ENCODE measurements at places on chromosomes 2 and 18. TPM values are rescaled to one million over a fixed set of nuclear protein-coding genes. Genes with fewer than 3 reads are reported as not detected.

DNA sequence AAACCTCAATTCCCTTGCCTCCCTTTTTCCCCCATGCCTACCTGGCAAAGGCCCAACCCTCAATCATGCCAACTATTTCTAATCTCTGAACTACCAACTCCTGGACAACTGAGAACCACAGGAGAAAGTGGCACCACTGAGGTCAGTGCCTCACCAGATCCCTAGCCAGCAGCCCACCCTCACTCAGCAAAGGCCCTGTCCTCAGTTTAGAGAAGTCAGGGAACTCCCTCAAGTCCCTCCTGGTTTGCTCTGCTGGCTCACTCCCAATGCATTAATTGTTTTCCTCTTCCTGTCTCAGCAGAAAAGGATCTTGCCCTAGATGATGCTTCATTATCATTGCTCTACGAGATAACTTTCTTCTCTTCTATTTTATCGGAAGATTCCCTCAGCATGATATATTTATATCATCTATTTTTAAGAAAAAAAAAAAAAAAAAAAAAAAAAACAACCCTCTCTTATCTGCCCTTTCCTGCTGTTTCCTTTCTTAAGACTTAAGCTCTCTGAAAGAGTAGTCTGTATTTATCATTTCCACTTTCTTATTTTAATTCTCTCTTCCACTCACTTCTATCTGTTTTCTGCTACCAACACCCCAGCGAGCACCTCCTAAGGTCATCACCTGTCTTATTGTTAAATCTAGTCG, 22.7 kb upstream of the ZBTB14 start:
- no peaks in the 10 kb centered on the region for H3K27me3 ChIP-seq
- no peak overlapping the region for H3K27ac ChIP-seq
- H3K4me1 ChIP-seq, result no peaks in the 10 kb centered on the region
- no peaks in the 10 kb centered on the region for H3K36me3 ChIP-seq

The TMEM131 gene
- 41.5 TPM for total RNA-seq

The TUBA4B gene
- not detected for total RNA-seq

DNA sequence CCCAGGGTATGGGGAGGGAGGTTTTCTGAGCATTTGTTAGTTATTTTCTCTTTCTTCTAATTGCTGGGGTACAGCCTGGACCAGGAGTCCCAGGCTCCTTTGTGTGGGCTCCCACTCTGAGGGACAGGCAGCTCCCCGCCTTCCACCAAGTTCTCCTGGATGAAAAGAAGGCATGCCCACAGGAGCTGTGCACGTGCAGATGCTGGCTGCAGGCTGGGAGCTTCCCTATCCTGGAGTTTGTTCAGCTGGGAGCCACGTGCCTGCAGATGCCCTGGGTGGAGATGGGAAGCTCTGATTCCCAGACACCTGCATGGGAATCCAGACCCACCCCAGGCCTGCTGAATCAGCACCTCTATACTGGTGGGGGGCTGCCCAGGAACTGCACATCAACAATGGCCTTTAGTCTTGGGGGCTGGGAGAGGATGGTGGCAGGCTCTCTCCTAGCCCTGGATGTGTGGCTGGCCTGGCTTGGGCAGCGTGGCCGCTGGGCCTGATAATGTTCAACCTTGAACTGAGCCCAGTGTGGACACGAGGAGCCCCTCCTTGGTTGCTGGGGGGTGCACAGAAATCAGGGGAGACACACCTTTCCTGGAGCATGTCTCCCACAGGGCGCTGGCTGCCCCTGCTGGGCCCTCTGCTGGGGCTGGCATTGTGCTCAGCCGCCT, 233.6 kb upstream of the HS6ST1 start:
- no peaks in the 10 kb centered on the region for H3K4me1 ChIP-seq
- no peaks in the 10 kb centered on the region for H3K36me3 ChIP-seq
- no peaks in the 10 kb centered on the region for H3K27me3 ChIP-seq
- DNase-seq, result no peak
- H3K4me3 ChIP-seq, result no peak overlapping the region
- H3K27ac ChIP-seq, result no peak overlapping the region

The POTEI gene
- total RNA-seq, result not detected

DNA sequence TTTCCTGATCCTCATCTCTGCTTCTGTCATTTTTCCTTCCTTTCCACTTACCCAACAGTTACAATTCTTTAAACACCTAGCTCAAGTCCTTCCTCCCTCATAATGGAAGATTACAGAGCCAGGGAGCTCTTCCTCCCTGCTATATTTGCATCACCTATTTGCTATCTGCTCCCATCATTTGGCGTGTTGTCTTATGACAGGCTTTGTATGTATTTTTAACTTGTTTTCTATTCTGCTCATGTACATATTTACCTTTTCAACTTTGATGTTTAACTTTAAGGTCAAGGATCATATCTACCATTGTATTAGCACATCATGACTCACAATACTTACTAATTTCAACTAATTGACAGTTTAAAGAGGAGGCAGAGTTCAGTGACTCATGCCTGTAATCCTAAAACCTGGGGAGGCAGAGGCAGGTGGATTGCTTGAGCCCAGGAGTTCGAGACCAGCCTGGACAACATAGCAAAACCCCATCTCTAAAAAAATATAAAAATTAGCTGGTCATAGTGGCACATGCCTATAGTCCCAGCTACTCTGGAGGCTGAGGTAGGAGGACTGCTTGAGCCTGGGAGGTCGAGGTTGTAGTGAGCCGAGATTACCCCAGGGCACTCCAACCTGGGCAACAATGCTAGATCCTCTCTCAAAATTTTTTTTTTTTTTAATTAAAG, 308.0 kb upstream of the STON1 start:
- H3K27ac ChIP-seq, result no peak overlapping the region
- H3K4me3 ChIP-seq, result no peak overlapping the region
- DNase-seq, result no peak
- H3K27me3 ChIP-seq, result no peaks in the 10 kb centered on the region

DNA sequence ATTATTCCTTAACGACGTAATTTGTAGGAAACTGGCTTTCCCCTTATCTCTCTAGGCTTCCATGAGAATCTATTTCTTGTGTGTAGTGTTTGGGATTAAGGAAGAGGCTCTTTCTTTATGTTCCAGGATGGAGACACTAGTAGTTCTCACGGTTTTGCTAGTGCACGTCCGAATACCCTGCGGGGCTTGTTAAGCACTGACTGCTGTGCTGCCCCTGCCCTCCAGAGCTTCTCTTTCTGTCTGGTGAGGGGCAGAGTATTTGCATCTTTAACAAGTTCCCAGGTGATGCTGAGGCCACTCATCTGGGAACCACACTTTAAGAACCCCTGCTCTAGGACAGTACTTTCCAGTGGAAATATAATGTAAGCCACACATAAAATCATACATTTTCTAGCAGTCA, 76.4 kb downstream of the SPATS2L start:
- no peak for DNase-seq
- H3K27me3 ChIP-seq, result no peaks in the 10 kb centered on the region
- H3K4me1 ChIP-seq, result peaks cover 43% of the 10 kb centered on the region
- H3K27ac ChIP-seq, result peak overlapping the region; percentile 42
- no peaks in the 10 kb centered on the region for H3K36me3 ChIP-seq

GRCh38 chr2:43018179-43019024, 208.0 kb downstream of the ZFP36L2 start:
- no peaks in the 10 kb centered on the region for H3K36me3 ChIP-seq
- H3K4me1 ChIP-seq, result peaks cover 10% of the 10 kb centered on the region
- no peaks in the 10 kb centered on the region for H3K27me3 ChIP-seq
- H3K4me3 ChIP-seq, result no peak overlapping the region
- DNase-seq, result peak; percentile 89

- no peak overlapping the region for H3K27ac ChIP-seq
- no peak for DNase-seq
- no peaks in the 10 kb centered on the region for H3K27me3 ChIP-seq
- H3K4me1 ChIP-seq, result 0 out of 2 replicates have a peak, but pooled peaks cover 4% of the 10 kb centered on the region
- H3K36me3 ChIP-seq, result no peaks in the 10 kb centered on the region
Observed at GRCh38 chr2:186691231-186691630, 2.6 kb upstream of the FAM171B start.

- no peaks in the 10 kb centered on the region for H3K36me3 ChIP-seq
- no peak overlapping the region for H3K4me3 ChIP-seq
- H3K4me1 ChIP-seq, result no peaks in the 10 kb centered on the region
- no peaks in the 10 kb centered on the region for H3K27me3 ChIP-seq
Observed at GRCh38 chr2:2014251-2014771, 270.0 kb upstream of the PXDN start.

GRCh38 chr2:46071074-46071473, 226.1 kb upstream of the EPAS1 start:
- H3K4me3 ChIP-seq, result no peak overlapping the region
- peaks cover 65% of the 10 kb centered on the region for H3K4me1 ChIP-seq
- H3K27me3 ChIP-seq, result no peaks in the 10 kb centered on the region
- no peak overlapping the region for H3K27ac ChIP-seq
- H3K36me3 ChIP-seq, result no peaks in the 10 kb centered on the region

The TSN gene
- total RNA-seq, result 79.0 TPM

- H3K27ac ChIP-seq, result no peak overlapping the region
- H3K4me3 ChIP-seq, result no peak overlapping the region
- DNase-seq, result no peak
Observed at GRCh38 chr2:240230291-240230931, 90.0 kb upstream of the OTOS start.

DNA sequence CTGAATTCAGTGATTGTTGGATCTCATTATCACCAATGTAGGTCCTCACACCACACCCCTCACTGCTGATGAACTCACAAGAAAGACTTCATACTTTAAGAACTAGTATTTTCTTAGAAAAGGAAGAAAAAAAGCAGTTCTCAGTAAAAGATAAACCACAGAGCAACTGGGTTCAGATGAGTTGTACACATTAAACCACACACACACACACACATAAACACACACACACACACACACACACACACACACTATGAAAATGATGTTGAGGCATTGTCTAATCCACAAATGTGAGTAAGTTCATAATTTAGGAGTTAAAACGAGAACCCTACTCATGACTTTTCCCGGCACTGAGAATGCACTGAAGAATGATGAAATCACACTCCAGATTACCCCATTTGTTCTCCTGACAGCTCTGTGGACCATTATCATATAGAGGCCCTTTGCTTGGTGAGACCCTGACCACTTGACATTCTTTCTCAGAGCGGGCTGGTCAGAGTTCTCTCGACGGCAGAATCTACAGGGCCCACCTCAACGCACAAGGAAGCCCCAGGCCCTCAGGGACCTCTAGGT, 106.2 kb downstream of the BCL2 start:
- no peaks in the 10 kb centered on the region for H3K36me3 ChIP-seq
- no peaks in the 10 kb centered on the region for H3K4me1 ChIP-seq
- H3K27ac ChIP-seq, result no peak overlapping the region
- H3K27me3 ChIP-seq, result no peaks in the 10 kb centered on the region
- H3K4me3 ChIP-seq, result no peak overlapping the region

The COL3A1 gene
- total RNA-seq, result 2,141 TPM

GRCh38 chr2:196234672-196235071, 63.3 kb upstream of the STK17B start:
- H3K36me3 ChIP-seq, result no peaks in the 10 kb centered on the region
- H3K27me3 ChIP-seq, result no peaks in the 10 kb centered on the region
- H3K4me3 ChIP-seq, result no peak overlapping the region
- peaks cover 46% of the 10 kb centered on the region for H3K4me1 ChIP-seq
- H3K27ac ChIP-seq, result peak overlapping the region; percentile 3
- DNase-seq, result peak; percentile 73

DNA sequence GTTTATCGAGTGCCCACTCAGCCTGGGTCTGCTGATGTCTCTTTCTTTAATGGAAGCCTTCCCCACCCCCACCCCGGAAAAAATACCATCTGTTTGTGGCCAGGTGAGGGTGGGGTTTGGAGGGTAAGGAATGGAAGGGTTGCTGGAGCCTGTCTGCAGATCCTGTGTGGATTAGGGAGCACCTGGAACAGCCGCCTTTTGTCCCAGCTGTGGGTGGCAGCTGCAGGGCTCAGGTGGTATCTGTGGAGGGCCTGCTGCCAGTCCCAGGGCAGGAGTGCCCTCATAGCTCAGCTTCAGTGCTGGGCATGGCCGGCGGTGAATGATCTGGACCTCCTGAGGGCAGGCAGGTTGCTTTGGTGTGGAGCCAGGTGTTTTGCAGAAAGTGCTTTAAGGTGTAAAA, 45.3 kb downstream of the IMPA2 start:
- H3K27me3 ChIP-seq, result no peaks in the 10 kb centered on the region
- H3K36me3 ChIP-seq, result no peaks in the 10 kb centered on the region
- H3K27ac ChIP-seq, result no peak overlapping the region
- H3K4me1 ChIP-seq, result peaks cover 3% of the 10 kb centered on the region
- no peak overlapping the region for H3K4me3 ChIP-seq

The UGT1A10 gene
- not detected for total RNA-seq

DNA sequence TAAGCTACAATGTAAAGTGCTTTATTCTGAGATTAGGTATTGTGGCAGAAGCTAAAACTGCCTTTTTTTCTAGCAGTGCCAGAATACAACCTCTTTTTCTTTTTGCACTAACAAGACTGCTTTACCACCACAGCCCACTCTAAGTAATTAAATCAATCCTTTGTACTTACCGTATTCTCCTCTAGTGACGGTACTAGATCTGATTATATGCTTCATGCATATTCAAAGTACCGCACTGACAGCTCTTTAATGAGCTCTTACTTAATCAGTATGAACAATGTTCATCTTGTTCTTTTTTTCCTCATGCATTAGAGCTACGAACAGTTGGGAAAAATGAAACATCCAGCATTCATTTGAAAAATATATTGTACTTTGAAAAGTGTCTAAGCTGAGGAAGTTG, 16.1 kb upstream of the OTX1 start:
- H3K4me1 ChIP-seq, result peaks cover 4% of the 10 kb centered on the region
- peaks cover 11% of the 10 kb centered on the region for H3K36me3 ChIP-seq
- no peak overlapping the region for H3K4me3 ChIP-seq
- H3K27me3 ChIP-seq, result no peaks in the 10 kb centered on the region
- no peak overlapping the region for H3K27ac ChIP-seq

GRCh38 chr2:196389670-196390069, 218.3 kb upstream of the STK17B start:
- H3K27me3 ChIP-seq, result no peaks in the 10 kb centered on the region
- H3K4me1 ChIP-seq, result peaks cover 3% of the 10 kb centered on the region
- peak; percentile 60 for DNase-seq
- no peak overlapping the region for H3K4me3 ChIP-seq

- no peak overlapping the region for H3K27ac ChIP-seq
- no peak for DNase-seq
- H3K4me1 ChIP-seq, result peaks cover 7% of the 10 kb centered on the region
- H3K4me3 ChIP-seq, result no peak overlapping the region
- H3K36me3 ChIP-seq, result no peaks in the 10 kb centered on the region
Observed at GRCh38 chr2:99822474-99823207, 319.7 kb downstream of the AFF3 start.

- no peak overlapping the region for H3K27ac ChIP-seq
- H3K4me3 ChIP-seq, result no peak overlapping the region
- peaks cover 18% of the 10 kb centered on the region for H3K27me3 ChIP-seq
- no peaks in the 10 kb centered on the region for H3K4me1 ChIP-seq
- no peaks in the 10 kb centered on the region for H3K36me3 ChIP-seq
Observed at GRCh38 chr2:236262238-236262637, 2.0 kb downstream of the ASB18 start.

GRCh38 chr2:11710632-11711353, 35.6 kb upstream of the LPIN1 start:
- H3K27ac ChIP-seq, result 0 out of 2 replicates have a peak overlapping the region, but pooled peaks have one; percentile 1
- no peak overlapping the region for H3K4me3 ChIP-seq
- peaks cover 11% of the 10 kb centered on the region for H3K4me1 ChIP-seq
- H3K36me3 ChIP-seq, result no peaks in the 10 kb centered on the region
- DNase-seq, result no peak

GRCh38 chr18:72720116-72720515, 147.7 kb downstream of the NETO1 start:
- no peak overlapping the region for H3K27ac ChIP-seq
- H3K36me3 ChIP-seq, result no peaks in the 10 kb centered on the region
- no peaks in the 10 kb centered on the region for H3K27me3 ChIP-seq
